ENCODE measurements at places on chromosomes 7 and 10.

DNA sequence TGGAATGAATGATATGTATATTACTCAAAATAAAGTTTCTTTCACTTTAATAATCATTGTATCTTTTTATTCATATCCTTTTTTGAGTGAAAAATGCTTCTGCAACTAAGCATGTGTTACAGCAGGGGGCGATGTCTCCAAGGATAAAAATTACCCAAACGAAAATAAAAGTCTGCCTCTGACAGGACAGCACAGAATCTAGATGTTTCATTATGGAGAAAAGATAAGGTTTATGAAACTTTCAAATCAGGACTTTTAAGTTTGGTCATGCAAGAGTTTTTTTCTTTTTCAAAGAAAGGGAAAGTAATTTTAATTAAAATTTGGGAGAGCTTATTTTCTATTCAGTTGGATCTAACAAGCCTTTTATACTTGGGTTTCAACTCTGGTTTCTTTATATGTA, 48.4 kb downstream of the TES start:
- no peak for DNase-seq

- DNase-seq, result no peak
These were observed 63.3 kb downstream of the TMEM26 start for GRCh38 chr10:61389887-61390286.

DNA sequence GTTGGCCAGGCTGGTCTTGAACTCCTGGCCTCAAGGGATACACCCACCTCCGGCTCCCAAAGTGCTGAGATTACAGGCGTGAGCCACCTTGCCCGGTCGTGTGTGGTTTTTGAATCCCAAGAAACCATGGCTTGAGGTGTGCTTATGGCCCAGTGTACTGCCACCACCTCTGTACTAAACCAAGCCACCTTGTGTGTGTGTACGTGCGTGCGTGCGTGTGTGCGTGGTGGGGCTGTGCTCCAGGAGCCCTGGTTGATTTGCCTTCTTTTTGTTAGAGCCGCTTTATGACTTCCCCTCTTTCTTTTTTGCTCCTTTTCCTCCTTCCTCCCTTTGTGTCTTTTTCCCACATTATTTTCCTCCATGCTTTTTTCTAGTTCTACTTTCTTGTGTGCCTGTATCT, 121.4 kb downstream of the CAMK1D start:
- DNase-seq, result no peak

DNA sequence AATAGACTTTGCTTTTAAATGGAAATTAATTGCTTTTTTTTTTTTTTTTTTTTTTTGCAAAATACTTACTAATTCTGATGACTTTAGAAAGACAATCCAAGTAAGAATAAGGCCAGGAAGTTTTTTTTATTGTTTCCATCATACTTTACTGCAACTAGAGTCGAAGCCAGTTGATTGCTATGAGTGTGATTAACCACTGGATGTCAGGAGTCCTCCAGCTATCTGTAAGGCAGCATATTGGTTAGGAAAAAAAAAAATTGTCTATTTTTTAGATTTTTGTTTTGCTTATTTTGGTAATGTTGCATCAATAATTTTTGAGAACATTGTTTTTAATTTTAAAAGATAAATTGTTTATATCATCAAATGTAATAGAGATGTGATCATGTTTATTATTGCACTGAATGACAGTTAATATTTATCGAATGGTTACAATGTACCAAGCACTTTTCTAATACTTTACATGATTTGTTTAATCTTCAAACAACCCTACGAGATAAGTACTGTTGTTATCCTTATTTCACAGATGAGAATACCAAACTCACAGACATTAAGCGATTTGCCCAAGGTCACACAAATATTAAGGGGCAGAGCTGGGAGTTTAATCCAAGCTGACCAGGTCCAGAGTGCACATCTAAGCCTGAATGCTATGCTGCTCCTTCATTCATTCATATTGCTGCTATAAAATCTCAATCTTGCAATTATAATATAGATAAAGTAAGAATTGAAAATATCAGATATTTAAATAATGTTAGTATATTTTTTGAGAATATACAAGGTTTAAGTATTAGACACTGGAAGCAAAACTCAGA, 19.9 kb upstream of the LMOD2 start:
- DNase-seq, result no peak

GRCh38 chr10:119538632-119539358, 3.7 kb downstream of the RGS10 start:
- DNase-seq, result no peak

GRCh38 chr10:69270990-69271389, 7.3 kb upstream of the HK1 start:
- no peak for DNase-seq

DNA sequence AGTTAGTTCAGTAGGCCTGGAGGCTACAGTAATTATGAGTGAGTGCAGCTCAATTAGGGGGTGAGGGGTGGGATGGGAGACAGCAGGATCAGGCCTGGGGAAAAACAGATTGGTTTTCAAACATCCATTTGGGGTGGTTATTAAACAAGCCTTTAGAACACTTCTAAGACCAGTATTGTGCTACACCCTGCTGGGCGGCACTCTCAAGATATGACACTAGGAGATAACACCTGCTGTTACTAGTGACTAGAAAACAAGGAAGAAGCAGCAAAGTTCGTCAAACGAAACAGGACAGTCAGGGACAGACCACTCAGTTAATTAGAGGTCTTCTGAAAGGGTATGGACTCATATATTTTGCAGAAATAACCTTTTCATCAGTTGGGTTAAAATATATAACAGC, 353.6 kb downstream of the PTEN start:
- DNase-seq, result no peak

GRCh38 chr10:32142646-32143045, 86.4 kb upstream of the KIF5B start:
- no peak for DNase-seq

- no peak for DNase-seq
These were observed 28.5 kb downstream of the ZC3HC1 start for GRCh38 chr7:130022623-130023175.

DNA sequence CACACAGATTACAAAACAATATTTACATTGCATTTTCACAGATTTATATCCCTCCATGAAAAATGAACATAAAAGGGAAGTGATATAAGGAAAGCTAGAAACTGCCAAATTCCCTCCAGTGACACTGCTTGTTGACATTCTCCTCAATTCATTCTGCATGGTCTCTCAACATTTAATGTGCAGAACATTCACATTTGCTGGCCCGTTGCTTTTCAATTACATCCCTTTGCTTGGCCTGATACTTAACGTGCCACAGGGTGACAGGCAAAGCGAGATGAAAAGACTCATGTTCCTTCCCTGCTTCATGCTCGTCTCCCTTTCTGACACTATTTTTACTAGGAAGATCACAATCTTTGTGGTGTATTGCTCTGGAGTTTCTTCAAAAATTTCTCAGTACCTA, 1019.7 kb upstream of the LRRN3 start:
- no peak for DNase-seq

- no peak for DNase-seq
These were observed 1.3 kb downstream of the ARHGAP22 start for GRCh38 chr10:48603421-48604038.

Data from stimulated activated CD8-positive, alpha-beta memory T cell treated with anti-CD3 and anti-CD28 coated beads, Interleukin-4, amount 100 ng/mL, for 1 hour (primary cell).